ENCODE measurements at places on chromosomes 16 and 17.
A peak's percentile ranks its signal among the peaks of the same experiment; 100 is the strongest.

GRCh38 chr16:27238016-27238587 is 30.5 kb downstream of the NSMCE1 start:
- DNase-seq: no peak

GRCh38 chr17:65398040-65398787 is 163.2 kb downstream of the AXIN2 start:
- no peak for DNase-seq

DNA sequence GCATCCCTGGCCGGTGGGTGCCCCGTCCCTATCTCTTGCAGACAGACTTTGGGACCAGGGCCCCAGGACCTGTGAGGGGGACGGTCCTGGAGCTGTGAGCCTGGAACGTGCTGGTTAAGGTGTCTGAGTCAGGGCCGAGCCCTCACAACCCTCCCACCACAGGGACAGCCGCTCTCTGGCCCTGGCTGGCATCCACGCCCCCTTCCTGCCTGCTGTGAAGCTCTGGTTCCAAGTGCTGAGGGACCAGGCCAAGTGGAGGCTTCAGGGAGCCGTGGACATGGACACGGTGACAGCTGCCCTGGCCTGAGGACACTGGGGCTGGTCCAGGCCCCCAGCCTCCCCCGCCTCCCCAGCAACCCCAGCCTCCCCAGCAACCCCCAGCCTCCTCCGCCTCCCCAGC is 6.6 kb downstream of the TSR3 start:
- no peak for DNase-seq

DNA sequence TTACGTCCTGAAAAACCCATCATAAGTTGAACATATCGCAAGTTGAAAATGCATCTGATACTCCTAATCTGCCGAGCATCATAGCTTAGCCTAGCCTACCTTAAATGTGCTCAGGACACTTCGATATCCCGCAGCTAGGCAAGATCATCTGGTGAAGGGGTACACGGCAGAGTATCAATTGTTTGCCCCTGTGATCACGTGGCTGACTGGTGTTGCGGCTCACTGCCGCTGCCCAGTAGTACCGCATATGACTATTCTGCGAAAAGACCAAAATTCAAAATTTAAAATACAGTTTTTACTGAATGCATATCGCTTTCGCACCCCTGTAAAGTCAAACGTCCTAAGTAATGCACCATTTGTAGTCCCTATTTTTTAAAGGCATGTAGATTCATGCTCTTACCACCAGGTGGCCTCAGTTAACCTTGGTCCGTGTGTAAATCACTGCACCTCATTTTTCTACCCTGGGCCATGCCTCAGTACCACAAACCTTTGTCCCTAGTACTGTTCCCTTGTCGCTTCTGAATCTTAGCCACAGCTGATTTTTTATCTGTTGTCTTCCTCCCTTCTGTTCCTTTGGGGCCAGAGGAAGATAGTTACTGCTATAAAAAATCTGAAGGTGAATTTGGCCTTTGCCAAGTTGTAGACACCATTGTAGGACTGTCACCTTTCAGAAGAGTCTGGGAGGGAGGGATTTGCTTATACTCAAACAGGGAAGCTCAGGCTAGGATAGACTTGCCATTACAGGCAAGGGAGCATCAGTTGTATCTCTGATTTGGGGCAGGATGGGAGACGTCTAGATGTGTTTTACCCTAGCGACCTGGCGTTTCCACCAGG is 34.4 kb downstream of the WWP2 start:
- no peak for DNase-seq

DNA sequence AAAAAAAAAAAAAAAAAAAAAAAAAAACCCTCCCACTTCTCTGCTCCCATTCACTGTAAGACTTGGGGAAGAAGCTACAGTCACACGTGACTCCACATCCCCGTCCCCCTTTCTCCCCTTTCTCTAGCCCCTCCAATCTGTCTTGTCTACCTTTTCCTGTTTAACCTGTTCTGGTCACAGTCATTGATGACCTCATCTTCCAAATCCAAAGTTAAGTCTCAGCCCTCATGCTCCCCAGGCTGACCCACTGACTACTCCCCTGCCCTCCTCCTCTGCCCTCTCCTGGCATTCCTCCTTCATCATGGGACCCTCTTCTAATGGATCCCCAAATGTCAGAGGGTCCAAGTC is 1.6 kb upstream of the CDH5 start:
- no peak for DNase-seq

DNA sequence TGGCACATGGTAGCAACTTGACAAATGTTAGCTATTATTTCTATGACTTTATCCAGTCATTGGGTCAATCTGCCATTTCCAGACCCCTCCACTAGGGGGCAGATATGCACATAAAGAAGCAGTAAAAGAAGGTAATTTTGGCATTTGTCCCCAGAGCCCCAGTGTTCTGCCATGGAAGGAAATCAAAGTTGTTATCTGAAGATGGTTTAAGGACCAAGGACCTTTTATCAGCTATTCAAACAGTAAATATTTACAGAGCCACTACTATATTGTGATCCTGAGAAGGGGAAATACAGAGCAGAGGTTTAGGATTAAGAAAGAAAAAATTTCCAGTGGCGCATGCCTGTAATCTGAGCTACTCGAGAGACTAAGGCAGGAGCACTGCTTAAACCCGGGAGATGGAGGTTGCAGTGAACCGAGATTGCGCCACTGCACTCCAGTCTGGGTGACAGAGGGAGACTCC is 20.0 kb downstream of the TRAF4 start:
- DNase-seq: peak; percentile 71

Measured in stimulated activated CD8-positive, alpha-beta memory T cell treated with anti-CD3 and anti-CD28 coated beads, Interleukin-7, amount 100 ng/mL, for 1 hour (primary cell).